ENCODE measurements at places on chromosomes 13 and 19.

- no peak for DNase-seq
These were observed 226.5 kb downstream of the MYO16 start for GRCh38 chr13:108855737-108856387.

GRCh38 chr19:55086730-55087541 lies 11.3 kb downstream of the EPS8L1 start:
- peak; percentile 98 for DNase-seq

- DNase-seq: no peak
These were observed 538 bp downstream of the ZNF428 start for GRCh38 chr19:43618921-43619261.

- no peak for DNase-seq
These were observed 93.2 kb upstream of the SOX1 start for GRCh38 chr13:111973605-111974340.

- DNase-seq: no peak
These were observed 6.6 kb downstream of the SMAD9 start for GRCh38 chr13:36913463-36913862.

DNA sequence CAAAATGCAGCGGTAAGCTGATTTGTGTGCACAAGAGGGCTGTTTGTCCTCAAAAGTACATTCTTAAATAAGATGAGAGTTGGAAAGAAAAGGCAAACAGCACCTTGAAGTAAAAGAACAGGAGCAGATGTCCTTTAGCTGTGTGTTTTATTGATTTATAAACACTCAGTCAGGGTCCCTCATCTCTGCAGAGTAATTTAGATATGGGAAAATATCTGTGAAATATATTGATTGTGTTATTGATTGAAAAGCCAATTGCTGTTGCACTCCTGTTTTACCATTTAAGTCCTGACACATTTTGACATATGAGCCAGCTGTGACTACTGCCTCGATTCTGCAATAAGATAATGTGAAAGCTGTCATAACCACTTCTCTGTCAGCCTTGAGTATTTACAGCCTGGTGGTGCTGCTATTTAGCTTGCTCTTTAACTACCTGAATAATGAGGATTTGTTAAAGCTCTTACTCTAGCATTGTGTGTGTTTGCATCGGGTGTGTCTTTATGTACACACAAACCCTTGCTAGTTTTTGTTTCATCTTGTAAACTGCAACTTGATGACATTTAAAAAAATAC lies 550.1 kb downstream of the DACH1 start:
- DNase-seq: no peak

All from islet precursor cell (in vitro differentiated cells).